Activated CD8-positive, alpha-beta memory T cell treated with anti-CD3 and anti-CD28 coated beads, Interleukin-2, amount 50 U/mL, for 48 hours (primary cell): ENCODE measurements at places on chromosomes 5 and 9.

DNA sequence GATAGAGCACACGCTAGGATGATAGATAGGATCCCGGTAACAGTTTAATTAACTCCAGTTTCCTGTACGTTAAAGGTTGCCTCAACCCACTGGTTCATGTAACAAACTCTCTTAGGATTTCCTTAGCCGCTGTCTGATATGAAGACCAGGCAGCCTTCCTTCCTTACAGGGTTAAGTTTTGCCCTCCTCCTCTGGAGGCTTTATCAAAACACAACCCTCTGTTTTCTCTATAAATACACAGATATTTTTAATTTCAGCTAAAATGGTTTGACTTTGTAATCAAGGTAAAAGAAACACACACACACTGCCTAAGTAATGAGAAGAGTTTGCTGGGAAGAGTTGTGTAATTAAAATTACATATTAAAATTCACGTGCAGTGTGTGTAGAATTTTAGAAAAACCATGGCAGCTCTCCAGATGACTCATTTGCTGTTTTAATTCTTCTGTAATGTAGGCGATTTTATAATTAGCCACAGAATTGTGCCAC lies 369.8 kb downstream of the CSNK1G3 start:
- no peak for DNase-seq

GRCh38 chr5:10307206-10308148 lies at the start of gene CMBL:
Gene CMBL, minus strand, starts transcription at chr5:10307902. Its CDS starts 17,140 bp downstream, at chr5:10290762.
- peak; percentile 69 for DNase-seq

DNA sequence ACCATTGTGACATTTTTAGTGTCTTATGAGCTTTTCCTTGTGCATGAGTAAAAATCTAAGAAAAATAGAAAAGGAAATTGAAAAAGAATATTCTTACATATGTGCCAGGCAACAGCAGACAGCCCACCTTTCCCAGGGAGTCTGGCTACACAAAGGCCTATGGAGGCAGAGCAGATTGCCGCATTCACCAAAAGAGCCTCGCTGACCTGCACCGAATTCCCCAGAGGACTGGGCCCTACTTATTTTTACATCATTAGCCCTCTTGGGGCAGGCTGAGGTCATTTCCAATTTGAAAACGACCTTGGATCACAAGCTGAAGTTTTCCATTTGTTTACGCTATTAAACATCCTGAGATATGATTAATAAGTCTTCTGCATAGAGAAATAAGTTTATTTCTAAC lies 66.2 kb upstream of the WDR41 start:
- no peak for DNase-seq

DNA sequence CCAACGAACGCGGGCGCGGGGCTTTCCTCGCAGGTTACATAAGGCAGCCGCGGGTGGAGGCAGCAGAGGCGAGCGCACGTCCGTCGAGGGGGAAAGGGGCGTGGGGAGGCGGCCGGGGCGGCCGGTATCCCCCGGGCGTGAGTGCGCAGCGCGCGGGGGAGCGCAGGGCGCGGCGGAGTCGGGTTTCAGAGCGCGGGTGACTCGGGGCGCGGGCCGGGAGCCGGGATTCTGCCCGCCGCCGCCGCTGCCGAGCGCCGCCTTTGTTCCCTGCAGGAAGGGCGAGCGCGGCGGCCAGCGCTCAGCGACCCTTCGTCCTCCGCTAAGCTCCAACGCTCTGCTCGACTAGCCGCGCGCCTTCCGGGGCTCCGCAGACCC lies at the start of gene COL15A1:
COL15A1 (plus strand) TSS at position 226 of the 375 bp plus-strand sequence. CDS start 155 bp downstream, outside the sequence.
- DNase-seq, result no peak
